Lower lobe of right lung (tissue), 2 donors: ENCODE measurements at places on chromosomes 1 and 21. TPM values are rescaled to one million over a fixed set of nuclear protein-coding genes. Genes with fewer than 3 reads are reported as not detected.

The DAP3 gene
- 77.7 TPM for total RNA-seq

DNA sequence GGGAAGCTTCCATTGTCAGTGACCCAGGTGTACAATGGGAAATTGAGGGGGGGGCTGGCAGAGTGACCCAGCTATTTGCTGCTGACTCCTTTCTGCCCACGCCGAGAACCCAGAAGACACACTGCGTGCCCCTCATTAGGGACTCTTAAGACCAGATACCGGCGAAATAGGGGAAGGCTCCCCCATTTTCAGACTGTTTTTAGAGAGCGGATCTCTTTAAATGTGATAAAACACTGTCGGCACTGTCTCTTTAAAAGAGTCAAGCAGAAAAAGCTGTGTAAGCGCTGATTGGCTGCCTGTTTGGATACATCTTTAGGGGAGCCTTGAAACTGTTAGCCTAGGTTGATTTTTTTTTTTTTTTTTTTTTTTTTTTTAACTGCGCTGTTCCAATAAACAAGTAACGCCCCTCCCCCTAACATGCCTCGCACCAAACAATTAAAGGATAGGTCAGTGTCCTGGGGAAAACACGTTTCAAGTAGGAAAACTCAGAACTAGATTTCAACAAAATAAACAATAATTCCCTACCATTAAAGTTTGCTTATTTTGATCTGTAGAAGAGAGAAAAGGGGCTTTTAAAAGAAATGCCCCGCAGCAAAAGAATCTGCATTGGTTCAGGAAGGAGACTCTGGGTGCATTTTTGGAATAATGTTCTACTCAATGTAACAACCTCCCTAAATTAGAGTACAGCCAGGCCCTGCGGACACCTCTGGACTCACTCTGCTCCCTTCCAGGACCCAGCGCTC, 1.4 kb upstream of the SSBP3 start:
- DNase-seq, result no peak

The CRYAA gene
- not detected for total RNA-seq

GRCh38 chr1:113980110-113980509, 836 bp downstream of the OLFML3 start:
- no peak for DNase-seq

GRCh38 chr1:94001397-94002045, 92.3 kb upstream of the GCLM start:
- DNase-seq, result no peak

DNA sequence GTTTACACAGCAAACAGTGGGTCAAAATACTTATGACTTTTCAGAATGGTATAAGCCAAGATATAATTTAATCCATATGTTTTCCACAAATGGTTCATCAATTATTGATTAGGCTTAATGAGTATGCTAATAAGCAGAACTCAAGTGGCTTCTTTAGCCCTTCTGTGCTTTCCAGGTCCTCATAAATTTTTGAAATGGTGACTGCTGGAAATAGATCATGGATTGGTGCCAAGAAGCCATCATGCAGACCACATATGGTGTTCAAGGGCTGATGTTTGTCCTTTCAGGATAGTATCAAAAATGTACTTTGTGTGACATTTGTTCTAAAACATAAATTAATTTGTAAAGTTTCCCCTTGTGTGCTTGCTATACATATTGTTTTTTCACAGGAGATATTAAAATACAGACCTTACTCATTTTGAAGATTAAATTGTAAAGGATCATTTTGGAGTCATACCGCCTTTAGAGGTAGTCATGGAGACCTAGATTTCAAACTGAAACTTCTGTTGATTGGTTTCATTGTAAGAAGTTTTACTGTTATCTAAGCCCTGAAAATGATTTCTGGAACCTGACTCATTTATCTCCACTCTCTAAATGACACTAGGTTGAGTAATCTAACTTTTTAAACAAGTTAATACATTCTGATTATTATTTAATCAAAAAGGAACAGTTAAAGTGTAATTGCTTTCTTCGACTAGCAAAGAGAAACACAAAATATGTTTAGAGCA, 507.9 kb downstream of the PLA2G4A start:
- no peak for DNase-seq

- DNase-seq, result no peak
Observed at GRCh38 chr1:41097105-41097504, 75.6 kb upstream of the SLFNL1 start.

The CFAP57 gene
- total RNA-seq, result 4.1 TPM

- no peak for DNase-seq
Observed at GRCh38 chr1:212968368-212968863, 18.1 kb downstream of the VASH2 start.
